Muscle of arm (tissue), 14 donors: ENCODE measurements at places on chromosomes 13 and 19. TPM values are rescaled to one million over a fixed set of nuclear protein-coding genes. Genes with fewer than 3 reads are reported as not detected.

- no peak for DNase-seq
These were observed 17.2 kb upstream of the RNF17 start for GRCh38 chr13:24746618-24747247.

DNA sequence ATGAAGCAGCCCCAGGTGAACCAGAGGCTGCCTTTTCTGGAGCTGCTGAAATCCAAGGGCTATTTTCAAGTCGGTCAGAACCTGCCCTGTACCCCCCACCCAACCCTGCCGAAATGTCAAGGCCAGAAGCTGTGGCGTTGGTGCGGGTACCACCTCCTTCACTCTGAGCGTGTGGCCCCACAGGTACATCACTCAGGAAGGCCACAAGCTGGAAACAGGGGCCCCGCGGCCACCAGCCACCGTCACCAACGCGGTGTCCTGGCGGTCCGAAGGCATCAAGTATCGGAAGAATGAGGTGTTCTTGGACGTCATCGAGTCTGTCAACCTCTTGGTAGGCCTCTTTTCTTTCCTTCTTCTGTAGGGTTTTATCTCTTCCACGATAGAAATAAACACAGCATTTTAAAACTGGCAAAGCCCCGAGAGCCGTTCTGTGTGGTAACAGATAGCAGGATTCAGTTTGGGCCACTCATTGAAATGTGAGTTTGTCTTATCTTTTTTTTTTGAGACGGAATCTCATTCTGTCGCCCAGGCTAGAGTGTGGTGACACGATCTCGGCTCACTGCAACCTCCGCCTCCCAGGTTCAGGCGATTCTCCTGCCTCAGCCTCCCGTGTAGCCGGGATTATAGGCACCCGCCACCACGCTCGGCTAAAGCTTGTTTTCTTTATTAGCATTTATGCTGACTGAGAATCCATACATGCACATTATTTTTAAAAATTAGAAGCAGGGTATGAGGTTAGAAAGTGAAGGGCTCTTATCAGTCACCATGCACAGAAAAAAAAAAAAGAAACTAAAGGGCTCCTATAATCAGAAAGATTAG, 11.3 kb downstream of the AP1M1 start:
- no peak for DNase-seq

DNA sequence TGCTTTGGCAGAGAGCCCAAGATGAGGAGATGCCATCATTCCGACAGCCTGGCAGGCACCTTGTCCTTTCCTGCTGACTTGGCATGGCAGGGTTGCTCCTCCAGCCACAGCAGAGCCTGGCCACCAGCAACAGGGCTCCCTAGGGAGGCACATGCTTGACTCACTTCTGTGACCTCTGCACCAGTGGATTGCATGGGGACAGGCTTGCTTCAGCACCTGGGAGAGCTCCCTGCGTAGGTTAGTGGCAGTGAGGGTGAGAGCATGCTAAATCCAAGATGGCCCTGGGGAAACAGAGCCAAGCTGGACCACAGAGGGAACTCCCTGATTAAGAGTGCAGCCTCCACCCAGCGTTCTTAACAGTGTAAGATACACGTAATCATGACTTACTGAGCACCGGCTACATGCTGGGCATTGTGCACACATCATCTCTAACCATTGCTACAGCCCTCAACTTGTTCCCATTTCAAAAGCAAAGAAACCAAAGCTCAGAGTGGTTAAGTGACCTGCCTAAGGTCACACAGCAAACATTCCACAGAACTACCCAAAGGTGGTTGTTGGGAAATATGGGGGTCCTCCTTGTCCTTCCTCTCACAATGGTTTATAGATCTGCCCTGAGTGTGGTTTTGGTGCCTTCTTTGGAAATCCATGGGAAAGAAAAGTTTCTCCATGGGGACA, 116.6 kb upstream of the UQCRFS1 start:
- peak; percentile 26 for DNase-seq

GRCh38 chr13:72141855-72142519, 275.0 kb upstream of the DACH1 start:
- DNase-seq = peak; percentile 37

The ZIM2 gene
- polyA plus RNA-seq = 3.0 TPM

The GJA3 gene
- polyA plus RNA-seq = 4.2 TPM
